ENCODE measurements at places on chromosomes 1 and 21.

DNA sequence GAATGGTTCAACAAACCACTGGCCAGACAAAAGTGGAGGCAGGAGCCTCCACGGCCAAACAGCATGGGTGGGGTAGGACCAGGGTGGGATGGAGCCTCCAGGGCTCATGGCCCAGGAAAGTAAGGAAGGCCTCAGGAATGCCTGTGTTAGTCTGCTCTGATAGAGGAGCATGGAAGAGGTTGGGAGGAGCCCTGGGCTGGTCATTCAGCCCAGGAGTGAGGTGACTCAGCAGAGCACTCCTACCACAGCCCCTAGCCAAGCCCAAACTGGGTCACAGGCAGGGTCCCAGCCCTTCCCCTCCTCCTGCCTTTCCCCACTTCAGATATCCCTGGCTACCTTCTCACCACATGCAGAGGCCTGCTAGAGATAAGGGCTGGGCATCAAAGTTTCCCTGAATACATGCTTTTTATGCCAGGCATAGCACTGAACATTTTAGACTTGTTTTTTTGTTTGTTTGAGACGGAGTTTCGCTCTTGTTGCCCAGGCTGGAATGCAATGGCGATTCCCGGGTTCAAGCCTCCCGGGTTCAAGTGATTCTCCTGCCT lies 3.1 kb upstream of the SHISA4 start:
- DNase-seq = no peak

GRCh38 chr1:198837278-198838021 lies 198.6 kb downstream of the PTPRC start:
- peak; percentile 15 for DNase-seq

- no peak for DNase-seq
Measured at GRCh38 chr21:42198929-42199867, 19.7 kb upstream of the ABCG1 start.

DNA sequence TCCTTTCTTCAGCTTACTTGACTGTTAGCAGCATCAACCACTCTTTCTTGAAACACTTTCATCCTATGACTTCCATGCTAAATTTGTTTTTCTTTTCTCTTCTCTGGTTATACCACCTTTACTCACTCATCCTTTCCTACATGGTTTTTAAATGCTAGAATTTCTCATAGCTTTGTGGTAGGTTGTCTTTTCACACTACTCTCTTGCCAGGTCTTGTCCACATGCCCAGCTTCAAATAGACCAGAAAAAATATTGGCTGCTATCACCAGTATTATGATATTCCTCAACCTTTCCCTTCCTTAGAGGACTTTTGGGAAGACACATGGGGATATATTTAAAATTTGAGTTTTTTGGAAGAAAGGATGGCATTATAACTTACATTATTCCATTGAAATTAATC lies 48.8 kb downstream of the PPP1R12B start:
- DNase-seq = no peak

GRCh38 chr1:150532860-150533259 lies 16.3 kb upstream of the ADAMTSL4 start:
- no peak for DNase-seq

DNA sequence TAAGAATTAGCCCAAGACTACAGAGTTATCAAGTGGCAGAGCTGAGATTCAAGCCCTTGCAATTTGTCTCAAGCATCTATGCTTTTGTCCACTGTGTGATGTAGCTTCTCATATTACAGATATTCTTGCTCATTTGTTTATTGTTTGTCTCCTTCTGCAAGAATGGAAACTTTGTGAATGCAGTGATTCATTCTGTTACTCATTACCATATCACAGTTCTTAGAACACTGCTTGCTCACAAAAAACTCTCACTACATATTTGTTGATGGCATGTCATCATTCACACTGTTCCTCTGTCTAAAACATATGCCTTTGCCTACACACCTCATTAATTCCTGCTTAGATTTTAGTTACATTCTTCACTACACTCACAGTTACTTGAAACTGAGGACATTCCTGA lies 1198.9 kb downstream of the PLA2G4A start:
- no peak for DNase-seq

DNA sequence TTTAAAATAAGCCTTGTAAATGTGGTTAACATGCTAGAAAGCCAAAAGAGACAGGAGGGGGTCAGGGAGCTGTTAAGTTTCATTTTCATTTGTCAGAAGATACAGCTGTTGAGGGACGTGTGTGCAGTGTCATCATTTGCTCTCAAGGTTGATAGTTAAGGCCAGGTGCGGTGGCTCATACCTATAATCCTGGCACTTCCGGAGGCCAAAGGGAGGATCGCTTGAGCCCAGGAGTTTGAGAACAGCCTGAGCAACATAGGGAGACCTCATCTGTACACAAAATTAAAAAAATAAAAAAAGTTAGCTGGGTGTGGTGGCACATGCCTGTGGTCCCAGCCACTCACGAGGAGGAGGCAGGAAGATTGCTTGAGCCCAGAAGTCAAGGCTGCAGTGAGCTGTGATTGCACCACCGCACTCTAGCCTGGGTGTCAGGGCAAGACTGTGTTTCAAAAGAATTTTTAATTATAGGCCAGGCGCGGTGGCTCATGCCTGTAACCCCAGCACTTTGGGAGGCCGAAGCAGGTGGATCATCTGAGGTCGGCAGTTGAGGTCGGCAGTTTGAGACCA lies 22.7 kb downstream of the ZBTB8OS start:
- peak; percentile 30 for DNase-seq

- no peak for DNase-seq
Measured at GRCh38 chr1:58823481-58824010, 39.7 kb upstream of the JUN start.

GRCh38 chr1:55311057-55311641 lies 96.0 kb upstream of the USP24 start:
- DNase-seq = no peak

- DNase-seq = no peak
Measured at GRCh38 chr1:115678141-115678540, 36.4 kb downstream of the VANGL1 start.

DNA sequence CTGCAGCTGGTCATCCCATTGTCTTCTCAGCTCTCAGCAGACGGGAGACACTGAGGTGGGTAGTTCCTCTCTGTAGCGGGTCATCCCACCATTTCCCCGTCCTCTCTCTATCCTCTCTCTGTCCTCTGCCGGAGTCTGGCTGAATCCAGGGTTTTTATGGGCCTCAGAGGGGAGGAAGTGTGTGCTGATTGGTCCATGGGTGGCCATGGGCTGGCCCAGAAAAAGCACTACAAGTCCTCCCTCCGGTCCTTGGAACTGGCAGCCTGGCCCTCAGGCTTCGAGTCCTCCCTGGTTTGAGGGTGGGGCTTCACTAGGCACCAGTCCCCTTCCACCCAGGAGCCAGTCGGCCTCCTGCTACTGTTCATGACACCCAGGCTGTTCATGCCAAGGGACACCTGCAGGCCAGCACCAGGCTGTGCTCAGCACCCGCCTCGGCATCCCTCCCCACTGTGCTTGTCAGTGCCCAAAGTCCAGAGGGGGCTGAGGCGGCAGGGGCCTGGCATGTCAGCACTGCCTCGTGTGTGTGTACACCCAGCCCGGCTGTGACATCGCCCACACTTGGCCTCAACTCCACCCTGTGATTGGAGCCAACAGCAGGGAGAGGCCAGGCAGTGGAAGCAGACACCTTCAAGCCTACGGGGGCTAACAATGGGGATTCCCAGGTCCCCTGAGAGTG lies 23.0 kb upstream of the LRRC8C start:
- DNase-seq = no peak

DNA sequence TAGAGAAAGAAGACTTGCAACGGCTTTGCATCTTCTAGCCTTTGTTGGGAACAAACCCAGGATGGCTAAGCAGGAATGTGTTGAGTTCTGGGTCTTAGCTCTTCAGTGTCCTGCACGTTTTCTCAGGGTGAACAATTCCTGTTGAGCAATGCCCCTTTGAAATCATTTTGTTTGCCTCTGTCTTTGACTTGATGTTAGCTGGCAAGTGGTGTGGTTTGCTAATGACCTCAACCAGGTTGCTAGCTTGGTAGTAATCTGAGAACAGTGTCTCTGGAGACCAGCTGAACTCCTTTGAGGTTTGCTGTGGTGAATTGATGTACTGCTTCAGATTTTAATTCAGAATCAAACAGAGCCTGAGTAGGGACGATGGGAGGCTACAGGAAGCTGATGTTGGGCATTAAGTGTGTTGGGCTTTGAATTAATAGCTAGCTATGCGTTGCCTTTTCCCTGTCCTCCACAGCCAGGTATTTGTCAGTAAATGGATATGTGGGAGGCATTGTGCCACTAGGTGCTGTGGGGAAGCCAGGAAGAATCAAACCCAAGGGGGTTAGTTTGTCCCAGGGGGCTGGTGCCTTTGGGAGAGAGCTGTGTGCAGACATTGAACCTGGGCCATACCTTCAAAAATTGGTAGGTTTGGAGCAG lies 23.3 kb upstream of the SRSF10 start:
- DNase-seq = no peak

GRCh38 chr1:169594391-169594790 lies 8.1 kb upstream of the F5 start:
- DNase-seq = no peak

- DNase-seq = no peak
Measured at GRCh38 chr1:77557053-77557452, 125.4 kb downstream of the ZZZ3 start.

- DNase-seq = peak; percentile 77
Measured at GRCh38 chr1:84781946-84782771, 91.9 kb upstream of the SSX2IP start.

All from germinal center (tissue), 1 donor.